CD4-positive, alpha-beta T cell treated with Interleukin-21 for 1 hour (primary cell): ENCODE measurements at places on chromosomes 12 and 14.

- no peak for DNase-seq
These were observed 54.3 kb upstream of the LRTM2 start for GRCh38 chr12:1766110-1766509.

DNA sequence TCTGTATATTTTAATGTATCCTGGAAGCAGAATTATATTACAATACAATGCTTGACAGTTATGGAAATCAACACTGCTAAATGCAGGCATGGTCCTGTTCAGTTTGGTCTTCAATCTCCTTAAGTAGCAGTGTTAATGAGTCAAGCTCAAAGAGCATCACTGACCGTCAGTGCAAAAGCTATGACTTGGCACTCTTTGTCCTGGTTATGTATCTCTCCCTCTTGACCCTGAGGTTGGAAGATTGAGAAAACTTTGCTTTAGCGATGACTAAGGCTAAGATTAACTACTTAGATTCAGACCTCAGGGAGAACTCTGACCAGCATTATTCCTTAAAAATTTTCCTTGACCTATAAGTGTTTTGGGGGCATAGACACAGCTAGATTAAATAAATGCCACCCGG lies 10.9 kb downstream of the CLEC7A start:
- no peak for DNase-seq

GRCh38 chr12:111196532-111196931 lies 172.4 kb downstream of the PHETA1 start:
- DNase-seq: no peak

- no peak for DNase-seq
These were observed 4.0 kb downstream of the STX2 start for GRCh38 chr12:130835011-130835410.

DNA sequence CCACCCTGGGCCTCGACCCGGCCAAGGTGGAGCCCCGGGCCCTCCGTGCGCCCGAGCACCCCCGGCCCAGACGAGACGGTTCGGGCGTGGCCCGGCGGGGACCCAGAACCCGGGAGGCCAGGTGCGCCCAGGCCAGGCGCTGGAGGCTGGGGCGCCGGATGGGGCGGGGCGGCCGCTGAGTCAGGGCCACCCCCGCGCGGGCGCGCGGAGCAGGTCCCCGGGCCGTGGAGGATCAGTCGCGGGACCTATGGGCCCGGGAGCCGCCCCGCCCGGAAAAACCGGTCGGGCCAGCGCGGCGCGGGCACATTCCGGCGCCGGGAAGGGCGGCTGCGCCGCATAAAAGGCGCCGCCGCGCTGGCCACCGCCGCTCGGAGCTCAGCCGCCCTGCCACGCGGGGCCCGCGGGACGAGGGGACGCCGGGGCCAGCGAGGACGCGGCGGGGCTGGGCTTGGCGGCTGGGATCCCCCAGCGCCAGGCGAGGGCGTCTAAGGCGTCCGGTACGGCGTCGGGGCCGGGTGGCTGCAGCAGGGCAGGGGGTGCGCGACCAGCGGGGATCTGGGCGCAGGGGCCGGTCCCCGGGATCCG lies 21.5 kb upstream of the KIF26A start:
- no peak for DNase-seq

DNA sequence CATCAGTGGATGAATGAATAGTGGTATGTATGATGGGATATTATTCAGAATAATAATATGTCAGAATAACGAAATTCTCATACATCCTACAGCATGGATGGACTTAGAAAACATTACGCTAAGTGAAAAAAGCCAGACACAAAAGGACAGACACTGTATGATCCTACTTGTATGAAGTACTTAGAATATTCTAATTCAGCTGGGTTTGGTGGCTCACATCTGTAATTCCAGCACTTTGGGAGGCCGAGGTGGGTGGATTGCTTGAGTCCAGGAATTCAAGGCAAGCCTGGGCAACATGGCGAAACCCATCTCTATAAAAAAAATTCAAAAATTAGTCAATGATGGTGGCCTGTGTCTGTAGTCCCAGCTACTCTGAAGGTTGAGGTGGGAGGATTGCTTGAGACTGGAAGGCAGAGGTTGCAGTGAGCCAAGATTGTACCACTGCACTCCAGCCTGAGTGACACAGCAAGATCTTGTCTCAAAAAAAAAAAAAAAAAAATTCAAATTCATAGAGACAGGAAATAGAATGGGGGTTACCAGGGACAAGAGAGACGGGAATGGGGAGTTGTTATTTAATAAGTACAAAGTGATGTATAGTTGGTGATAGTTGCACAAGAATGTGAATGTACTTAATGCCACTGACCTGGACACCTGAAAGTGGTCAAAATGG lies 132.3 kb downstream of the CHST11 start:
- DNase-seq: no peak

DNA sequence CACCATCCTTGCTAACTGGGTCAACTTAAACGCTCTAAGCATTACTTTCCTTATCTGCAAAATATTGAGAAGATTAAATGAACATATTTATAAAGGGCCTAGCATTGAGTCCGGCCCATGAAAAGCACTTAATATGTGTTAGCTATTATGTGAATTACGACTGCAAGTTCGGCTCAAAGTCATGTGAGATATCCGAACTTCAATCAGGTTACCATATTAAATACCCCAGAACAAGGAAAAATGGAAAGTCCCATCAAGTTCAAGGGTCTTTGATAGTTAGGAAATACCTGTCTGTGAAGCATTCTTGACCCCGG lies 487 bp upstream of the NRDE2 start:
- no peak for DNase-seq

GRCh38 chr14:25237845-25238244 lies 187.9 kb upstream of the STXBP6 start:
- DNase-seq: no peak

GRCh38 chr14:59677771-59678231 lies 101.2 kb upstream of the CCDC175 start:
- no peak for DNase-seq

DNA sequence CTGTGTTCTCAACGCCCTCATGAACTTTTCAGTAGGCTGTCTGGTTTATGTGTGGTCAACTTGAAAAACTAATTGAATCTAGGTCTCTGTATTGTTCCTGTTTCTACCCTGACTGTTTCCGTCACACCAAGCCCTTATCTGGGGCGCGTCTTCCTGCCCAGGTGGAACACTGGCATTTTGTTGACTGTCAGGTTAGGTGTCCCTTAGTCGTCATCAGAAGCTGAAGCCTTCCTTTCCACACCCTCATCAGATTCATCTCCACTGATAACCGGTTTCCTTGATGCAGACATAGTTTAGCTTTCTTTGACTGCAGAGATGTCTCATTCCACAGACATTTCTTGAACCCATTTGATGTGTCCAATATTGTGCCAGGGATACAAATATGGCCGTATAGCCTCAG lies 96.5 kb downstream of the DUSP16 start:
- peak; percentile 90 for DNase-seq

DNA sequence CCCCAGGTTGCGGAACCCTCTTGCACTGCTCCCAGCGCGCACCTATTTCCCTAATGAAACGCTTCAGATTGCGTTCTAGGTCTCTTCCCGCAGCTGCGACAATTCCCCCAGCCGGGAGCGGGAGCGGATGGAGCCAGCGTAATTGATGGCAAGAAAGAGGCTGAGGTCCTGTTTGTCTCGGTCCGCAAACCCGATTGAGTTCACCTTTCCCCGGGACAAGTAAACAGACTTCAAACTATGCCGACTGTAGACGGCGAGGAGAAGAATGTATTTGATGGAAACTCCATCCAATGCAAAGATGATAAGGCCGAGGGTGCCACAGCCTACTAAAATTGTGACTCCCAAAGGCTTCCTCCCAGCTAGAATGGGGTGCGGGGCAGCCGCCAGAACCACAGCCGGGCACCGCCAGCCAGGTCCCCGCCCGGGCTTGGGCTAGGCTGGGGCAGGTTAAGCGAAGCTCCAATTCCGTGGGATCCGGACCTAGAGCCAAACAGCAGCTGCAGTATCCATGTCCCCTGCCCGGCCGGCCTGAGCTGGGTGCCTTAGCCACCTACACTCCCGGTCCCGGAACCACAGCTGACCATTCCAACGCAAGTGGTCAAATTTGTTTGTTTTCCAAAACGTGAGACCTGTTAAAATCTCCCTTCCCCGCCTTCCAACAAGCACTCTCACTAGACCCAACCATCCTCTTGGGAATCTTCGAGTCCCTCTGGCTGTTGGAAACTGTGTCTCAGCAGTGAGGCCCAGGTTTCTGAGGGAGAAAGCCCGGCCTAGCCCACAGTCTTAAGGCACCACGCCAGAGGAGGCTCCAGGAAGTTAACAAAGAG lies 5.5 kb downstream of the NKX2-1 start:
- no peak for DNase-seq

- DNase-seq: no peak
These were observed 1.7 kb downstream of the ABCD2 start for GRCh38 chr12:39617887-39618286.

- DNase-seq: no peak
These were observed 122.6 kb downstream of the ADGRD1 start for GRCh38 chr12:131076296-131076695.

- no peak for DNase-seq
These were observed 1002.5 kb downstream of the AACS start for GRCh38 chr12:126067626-126068329.

DNA sequence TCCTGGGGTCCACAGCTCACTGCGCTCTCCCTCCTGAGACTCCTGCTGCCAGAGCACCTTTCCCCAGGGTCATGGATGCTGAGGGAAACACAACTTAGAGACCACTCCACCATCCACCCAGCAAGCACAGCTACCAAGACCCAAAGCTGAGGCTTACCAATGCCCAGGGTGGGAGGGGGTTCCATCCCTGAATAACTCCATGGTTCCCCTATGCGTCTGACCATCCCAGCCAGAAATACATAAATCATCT lies 36.3 kb downstream of the DAD1 start:
- DNase-seq: no peak

DNA sequence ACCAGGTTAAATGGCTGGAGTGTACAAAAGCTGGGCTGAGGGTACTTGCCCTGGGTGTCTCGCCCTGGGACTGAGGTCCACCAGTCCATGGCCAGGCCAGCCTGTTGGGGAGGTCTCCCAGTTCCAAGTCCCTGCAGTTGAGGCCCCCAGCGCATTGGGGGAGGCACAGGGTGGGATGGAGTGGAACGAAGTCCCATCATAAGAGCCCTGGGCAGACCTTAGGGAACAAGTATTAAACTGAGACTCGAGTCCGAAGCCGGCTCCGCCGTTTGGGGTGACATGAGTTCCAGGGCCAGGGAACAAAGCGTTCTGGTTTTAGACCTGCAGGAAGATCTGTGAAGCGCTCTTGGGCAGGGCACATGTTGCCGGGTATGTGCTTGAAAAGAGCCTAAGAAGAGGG lies 84.7 kb downstream of the ALG10 start:
- DNase-seq: no peak

DNA sequence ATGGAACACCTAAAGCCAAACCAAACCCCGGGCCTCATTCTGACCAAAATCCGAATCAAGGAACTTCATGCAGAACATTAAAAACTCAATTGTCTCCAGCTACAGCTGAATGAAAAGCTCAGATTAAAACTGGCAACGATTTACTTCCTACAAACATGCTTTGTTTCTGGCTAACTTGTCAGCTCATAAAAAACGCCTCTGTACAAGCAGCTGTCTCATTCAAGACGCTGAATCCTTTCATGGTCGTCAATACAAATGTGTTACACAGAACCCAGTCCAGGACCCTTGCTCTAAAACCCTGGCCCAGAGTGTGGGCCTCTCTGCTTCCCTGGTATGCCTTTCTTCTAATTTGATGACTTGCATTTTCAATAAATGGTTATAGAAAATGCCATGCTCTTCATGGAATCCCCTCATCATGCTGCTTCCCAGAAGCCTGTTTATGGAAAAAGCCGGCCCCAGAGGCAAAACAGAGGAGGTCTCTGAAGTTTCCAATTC lies 183.1 kb downstream of the PHLDA1 start:
- no peak for DNase-seq

GRCh38 chr12:52618866-52619265 lies 507 bp upstream of the KRT73 start:
- DNase-seq: no peak

- DNase-seq: no peak
These were observed 17.6 kb upstream of the STK38L start for GRCh38 chr12:27226407-27226929.

DNA sequence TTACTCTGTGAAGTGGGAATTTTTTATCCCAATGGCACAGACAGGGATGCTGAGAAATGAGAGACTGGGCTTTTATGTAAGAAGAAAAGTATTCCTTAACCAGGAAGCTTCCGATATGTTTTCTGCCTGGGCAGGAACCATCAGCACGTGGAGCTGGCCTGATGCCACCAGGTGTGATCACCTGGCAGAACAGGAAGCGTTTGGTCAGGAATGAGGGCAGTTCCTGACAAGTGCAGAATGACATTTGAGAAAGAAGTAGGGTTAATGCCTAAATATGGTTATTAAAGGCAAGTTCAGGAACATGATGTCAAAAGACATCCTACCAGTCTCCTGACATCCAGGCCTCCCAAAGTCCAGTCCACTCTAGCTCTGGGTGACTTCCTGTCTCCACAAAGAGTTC lies 210.3 kb downstream of the NUAK1 start:
- DNase-seq: no peak

- DNase-seq: no peak
These were observed 5.8 kb downstream of the NUMB start for GRCh38 chr14:73452341-73453186.

GRCh38 chr12:114780746-114781399 lies 96.9 kb upstream of the TBX3 start:
- DNase-seq: no peak

DNA sequence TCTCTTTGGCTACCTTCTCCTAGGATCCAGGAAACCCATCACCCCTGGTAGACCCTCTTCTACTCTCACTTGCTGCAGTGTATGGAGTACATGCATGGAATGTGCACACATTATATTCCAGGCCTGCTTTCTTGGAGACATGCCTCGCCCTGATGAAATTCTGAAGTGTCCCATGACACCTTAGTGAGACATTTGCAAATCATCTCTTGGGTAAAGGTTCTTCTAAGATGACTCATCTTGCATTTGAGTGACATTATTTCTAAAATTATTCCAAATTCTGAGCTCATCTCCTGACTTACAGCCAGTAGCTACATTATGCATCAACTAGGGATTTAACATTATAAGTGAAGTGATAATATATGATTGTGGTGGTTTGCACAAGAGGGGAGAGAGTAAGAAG lies 49.8 kb downstream of the SDR9C7 start:
- no peak for DNase-seq

DNA sequence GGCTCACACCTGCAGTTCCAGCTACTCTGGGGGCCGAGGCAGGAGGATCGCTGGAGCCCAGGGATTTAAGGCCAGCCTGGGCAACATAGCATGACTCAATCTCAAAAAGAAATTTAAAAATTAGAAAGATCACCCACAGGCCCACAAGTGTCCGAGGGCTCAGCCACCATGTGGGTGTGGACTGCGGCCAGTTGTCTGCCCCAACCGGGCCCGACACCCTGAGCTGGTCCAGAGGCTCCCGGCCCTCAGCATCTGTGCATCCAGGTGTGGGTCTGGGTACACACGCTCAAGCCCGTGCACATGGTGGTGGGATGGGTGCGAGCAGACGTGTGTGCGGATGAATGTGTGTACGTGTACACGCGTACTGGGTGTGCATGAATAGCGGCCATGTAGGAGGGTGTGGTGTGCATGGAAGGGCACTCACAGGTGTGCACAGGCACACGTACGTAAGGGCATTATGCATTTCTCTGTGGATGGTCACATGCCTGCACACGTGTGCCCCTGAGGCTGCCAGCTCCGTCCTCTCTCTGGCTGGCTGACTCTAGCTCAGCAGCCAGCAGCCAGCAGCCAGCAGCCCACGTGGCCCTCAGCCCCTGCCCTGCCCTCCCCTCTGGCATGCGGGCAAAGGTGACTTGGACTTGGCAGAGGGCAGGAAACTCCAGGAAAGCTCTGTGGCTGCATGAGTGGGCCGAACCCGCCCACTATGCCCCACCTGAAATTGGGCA lies 23.3 kb upstream of the NUDT14 start:
- no peak for DNase-seq

GRCh38 chr14:59096303-59096702 lies 92.2 kb upstream of the DAAM1 start:
- DNase-seq: no peak
